ENCODE measurements at places on chromosomes 6 and 20. TPM values are rescaled to one million over a fixed set of nuclear protein-coding genes. Genes with fewer than 3 reads are reported as not detected.

Gene TNF
- total RNA-seq, result not detected

Gene SLC13A3
- 8.2 TPM for total RNA-seq

Gene ALDH8A1
- 0.32 TPM for total RNA-seq

Gene ABHD16B
- total RNA-seq, result not detected

Gene ZNF311
- total RNA-seq, result 1.4 TPM

Gene ITPR3
- 6.9 TPM for total RNA-seq

Gene GRM1
- 0.08 TPM for total RNA-seq

Gene LY6G6C
- not detected for total RNA-seq

Gene TXLNB
- total RNA-seq, result under 0.01 TPM

Gene KIF13A
- total RNA-seq, result 13.0 TPM

All from epithelial cell of alveolus of lung (primary cell).